ENCODE measurements at places on chromosomes 3 and 15.

GRCh38 chr15:76147906-76148570 lies 88.3 kb downstream of the TMEM266 start:
- DNase-seq = peak; percentile 58

GRCh38 chr15:79897380-79897678 lies 515 bp upstream of the MTHFS start:
- no peak for DNase-seq

GRCh38 chr3:9500108-9501050 lies 53.2 kb downstream of the LHFPL4 start:
- peak; percentile 74 for DNase-seq

DNA sequence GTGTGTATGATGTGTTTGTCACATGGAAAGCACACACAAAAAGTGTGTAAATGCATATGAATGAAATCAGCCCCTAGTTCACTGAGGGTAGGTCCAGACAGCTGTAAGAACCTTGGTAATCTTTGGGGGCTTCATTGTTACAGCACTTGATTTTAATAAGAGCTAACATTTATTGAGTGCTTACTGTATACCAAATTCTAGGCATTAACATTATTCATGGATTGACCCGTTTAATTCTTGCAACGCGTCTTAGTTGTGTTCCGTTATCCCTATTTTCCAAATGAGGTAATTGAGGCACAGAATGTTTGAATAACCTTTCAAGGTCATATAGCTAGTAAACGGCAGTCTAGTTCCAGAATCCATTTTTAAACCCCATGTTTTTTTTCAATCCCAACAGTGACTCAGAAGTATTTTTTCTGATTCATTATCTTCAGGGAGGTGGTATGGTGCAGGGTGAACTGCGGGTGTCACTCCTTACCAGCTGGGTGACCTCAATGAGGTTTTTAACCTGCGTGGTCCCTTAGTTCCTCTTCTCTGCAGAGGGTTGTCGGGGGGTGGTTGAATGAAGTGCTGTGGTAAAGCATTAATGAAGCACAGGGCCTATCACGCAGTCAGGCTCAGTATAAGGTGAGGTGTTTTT lies 14.2 kb downstream of the RAB8B start:
- DNase-seq = peak; percentile 38

- DNase-seq = no peak
Observed at GRCh38 chr3:123907720-123908119, 23.6 kb upstream of the MYLK start.

GRCh38 chr3:133988631-133989161 lies 41.0 kb downstream of the SLCO2A1 start:
- DNase-seq = no peak

GRCh38 chr3:113018536-113019181 lies 27.9 kb downstream of the GTPBP8 start:
- peak; percentile 11 for DNase-seq

GRCh38 chr3:14423963-14424362 lies 21.6 kb downstream of the SLC6A6 start:
- peak; percentile 74 for DNase-seq

GRCh38 chr3:113271189-113271588 lies 59.8 kb downstream of the BOC start:
- DNase-seq = no peak

GRCh38 chr3:102178817-102179216 lies 256.0 kb upstream of the ZPLD1 start:
- no peak for DNase-seq

DNA sequence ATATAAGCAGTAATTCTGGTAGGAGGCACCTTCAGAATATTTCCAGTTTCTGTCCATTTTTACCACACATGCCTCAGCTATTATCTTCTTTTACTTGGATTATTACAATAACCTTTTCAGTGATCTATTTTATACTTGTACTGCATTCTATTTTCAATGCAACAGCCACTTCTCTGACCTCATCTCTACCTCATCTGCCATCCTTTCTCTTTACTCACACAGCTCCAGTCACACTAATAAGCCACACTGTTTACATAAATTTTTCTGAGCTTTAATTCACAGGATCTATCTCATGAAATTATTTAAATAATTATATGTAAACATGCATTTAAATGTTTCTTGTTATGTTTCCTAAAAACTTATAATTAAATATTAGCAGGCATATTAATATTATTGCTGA lies 47.3 kb upstream of the BCHE start:
- no peak for DNase-seq

- DNase-seq = peak; percentile 26
Observed at GRCh38 chr3:32216172-32216783, 22.2 kb upstream of the CMTM8 start.

- no peak for DNase-seq
Observed at GRCh38 chr3:42117175-42118008, 26.2 kb downstream of the TRAK1 start.

- no peak for DNase-seq
Observed at GRCh38 chr15:95996494-95996893, 334.0 kb upstream of the NR2F2 start.

DNA sequence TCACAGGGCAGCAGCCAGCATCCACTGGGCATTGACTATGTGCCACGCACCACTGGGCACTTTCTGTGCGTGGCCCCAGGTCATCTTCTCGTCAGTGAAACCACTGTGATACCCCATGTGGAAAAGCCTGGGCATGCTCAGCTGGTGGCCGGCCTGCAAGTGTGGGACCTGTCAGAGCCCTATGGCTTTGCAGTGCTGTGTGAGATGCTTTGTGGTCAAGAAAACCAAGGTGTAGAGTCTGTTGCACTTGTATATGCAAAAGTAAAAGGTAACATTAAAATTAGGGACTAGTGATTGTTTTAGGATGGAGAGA lies 69.5 kb downstream of the PGPEP1L start:
- no peak for DNase-seq

DNA sequence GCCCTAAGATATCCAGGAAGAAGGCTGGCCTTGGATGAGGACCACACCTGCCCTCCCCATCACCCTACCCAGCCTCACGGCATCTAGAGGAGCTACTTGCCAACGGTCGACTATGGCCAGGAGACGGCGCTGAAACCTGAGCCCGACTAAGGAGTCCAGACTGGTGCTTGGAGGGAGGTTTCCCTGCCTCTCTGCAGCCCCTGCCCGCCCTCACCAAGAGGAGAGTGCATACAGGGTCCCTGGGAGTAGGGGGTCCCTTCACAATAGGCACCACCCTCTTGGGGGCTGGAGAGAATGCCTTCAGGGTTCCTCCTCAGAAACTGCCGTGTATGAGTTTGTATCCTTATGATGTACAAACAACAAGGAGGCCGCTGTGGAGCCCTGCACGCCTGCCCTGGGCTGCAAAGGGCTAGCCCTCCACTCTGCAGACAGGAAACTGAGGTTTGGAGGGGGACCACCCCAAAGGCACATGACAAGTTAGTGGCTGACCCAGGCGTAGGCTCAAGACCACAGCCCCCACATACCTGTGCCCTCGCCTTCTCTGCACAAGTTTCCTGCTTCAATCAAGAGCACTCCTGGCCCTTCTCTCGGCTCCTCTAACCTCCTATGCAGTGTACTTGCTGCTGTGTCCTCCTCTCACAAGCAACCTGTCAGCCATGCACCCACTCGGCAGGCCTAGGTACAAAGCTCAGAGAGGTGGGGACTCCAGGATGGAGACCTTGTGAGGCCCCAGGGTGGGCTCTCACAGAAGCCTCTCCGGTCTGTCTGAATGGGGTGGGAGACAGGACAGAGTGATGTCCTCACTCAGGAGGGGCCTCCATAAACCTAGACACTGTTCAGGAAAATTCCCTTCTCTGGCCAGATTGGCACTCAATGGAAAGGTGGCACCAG lies 7.4 kb downstream of the KLF15 start:
- DNase-seq = no peak

- DNase-seq = no peak
Observed at GRCh38 chr15:99978426-99978825, 245.2 kb upstream of the LYSMD4 start.

- DNase-seq = peak; percentile 96
Observed at GRCh38 chr15:58521293-58521991, 89.7 kb downstream of the LIPC start.

DNA sequence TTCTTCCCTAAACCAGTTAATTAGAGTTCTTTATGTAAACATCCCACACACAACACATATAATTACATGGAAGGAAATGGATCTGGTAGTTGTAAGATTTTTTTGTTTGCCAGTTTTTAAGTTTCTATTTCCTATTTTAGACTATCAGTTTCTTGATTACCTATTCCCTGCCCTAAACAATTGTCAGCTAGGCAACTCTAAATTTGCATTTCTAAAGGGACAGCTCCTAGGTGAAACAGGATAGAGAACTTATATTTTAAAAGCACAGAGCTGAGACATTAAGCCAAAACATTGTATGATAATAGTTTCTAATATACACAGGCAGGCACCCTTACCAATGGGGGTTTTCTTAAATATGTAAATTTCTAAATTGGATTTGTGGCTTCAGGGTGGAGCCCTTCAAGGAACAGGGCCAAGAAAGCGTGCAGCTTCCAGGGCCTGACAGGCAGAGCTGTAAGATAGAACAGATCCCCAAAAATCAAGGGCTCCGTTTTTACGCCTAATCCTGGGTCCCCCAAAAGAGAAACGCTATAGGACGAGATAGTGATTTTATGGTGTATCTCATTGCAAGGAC lies 8.9 kb downstream of the LEKR1 start:
- no peak for DNase-seq
